ENCODE measurements at places on chromosomes 1 and 21.

GRCh38 chr1:25706146-25707089, 89.8 kb downstream of the MAN1C1 start:
- no peak for DNase-seq

DNA sequence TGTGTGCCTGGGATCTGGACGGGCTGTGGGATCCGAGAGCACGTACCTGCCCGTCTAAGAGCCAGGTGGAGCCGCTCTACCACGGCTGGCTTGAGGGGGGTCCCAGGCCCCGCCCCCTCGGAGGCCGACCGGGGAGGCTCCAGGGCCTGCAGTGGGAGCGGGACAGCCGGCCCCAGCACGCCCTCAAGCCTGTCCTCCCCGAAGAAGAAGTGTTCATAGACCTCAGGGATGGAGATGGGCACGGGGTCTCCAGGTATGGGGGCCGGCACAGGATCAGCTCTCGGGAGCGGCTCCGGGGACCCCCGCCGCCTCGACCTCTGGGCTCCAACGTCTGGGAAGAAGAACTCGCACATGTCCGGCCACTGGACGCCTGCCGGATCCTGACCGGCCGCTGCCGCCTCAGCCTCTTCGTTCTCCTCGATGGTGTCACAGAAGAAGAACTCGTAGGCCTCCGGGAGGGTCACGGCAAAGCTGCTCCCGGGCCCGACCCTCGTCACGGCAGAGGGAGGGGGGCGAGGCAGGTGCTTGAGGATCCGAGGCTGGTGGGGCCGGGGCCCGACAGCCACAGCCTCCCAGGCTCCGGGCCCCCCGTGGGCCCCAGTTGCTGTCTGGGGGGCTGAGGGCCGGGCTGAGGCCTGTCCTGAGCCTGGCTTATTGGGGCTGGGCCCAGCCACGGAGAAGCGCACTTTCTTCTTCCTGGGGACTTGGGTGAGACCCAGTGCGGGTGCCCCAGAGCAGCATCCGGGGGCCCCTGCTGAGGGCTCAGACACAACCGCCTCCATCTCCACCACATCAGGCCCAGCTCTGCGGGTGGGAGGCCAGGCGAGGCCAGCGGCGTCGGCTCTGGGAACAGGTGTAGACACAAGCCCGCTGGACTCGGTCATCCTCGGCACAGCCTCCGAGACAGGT, 2.8 kb downstream of the PERM1 start:
- DNase-seq: no peak

DNA sequence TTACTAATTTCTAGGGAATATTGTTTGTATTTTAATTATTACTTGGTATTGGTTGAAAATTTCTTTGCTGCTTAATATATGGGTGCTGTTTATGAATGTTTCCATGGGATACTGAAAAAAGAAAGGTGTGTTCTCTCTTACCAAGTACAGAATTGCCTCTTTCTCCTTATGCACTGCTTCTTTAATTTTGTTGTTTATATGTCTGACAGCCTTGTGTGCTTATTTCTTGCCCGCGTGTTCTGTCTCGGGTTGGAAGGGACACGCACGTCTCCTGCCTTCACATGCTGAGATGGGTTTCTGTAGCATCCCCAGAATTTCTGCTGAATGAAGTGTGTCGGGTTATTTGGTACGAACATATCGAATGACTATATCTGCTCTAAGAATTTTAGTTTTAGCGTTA, 51.1 kb downstream of the AGPAT3 start:
- DNase-seq: no peak

- DNase-seq: no peak
These were observed 60.3 kb downstream of the XCL2 start for GRCh38 chr1:168483539-168483938.

- DNase-seq: no peak
These were observed 28.1 kb downstream of the AHDC1 start for GRCh38 chr1:27575840-27576331.

- DNase-seq: no peak
These were observed 26.0 kb downstream of the ADGRL4 start for GRCh38 chr1:78980511-78980910.

GRCh38 chr21:42518215-42518614, 4.6 kb downstream of the SLC37A1 start:
- no peak for DNase-seq

GRCh38 chr1:4379451-4380175, 274.8 kb upstream of the AJAP1 start:
- DNase-seq: no peak

DNA sequence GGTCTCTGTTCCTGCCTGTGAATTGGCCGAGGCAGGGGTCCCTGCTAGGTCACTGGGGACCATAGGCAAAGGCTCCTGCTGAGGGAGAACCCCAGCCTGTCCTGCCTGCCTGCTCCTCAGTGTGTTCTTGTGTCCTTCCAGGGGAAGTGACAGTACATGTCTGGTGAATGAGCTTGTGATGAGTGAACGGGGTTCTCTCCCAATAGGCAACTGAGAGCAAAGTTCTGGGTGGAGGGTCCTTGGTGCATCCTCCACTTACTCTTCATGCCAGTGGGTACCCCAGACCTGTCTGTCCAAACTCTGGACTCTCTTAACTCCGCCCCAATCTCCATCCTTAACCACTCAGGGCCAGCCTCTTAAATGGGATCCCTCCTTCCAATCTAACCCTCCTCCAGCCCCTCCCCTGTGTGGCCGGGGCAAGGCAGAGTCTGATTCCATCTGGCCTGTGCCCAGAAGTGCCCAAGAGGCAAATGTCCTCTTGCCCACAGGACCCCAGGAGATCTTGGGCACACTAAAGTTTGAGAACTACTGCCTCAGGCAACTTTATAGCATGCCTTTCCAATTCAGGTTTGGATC, 2.0 kb downstream of the XKR8 start:
- DNase-seq: no peak

GRCh38 chr1:116794804-116795481, 40.7 kb downstream of the CD2 start:
- no peak for DNase-seq

DNA sequence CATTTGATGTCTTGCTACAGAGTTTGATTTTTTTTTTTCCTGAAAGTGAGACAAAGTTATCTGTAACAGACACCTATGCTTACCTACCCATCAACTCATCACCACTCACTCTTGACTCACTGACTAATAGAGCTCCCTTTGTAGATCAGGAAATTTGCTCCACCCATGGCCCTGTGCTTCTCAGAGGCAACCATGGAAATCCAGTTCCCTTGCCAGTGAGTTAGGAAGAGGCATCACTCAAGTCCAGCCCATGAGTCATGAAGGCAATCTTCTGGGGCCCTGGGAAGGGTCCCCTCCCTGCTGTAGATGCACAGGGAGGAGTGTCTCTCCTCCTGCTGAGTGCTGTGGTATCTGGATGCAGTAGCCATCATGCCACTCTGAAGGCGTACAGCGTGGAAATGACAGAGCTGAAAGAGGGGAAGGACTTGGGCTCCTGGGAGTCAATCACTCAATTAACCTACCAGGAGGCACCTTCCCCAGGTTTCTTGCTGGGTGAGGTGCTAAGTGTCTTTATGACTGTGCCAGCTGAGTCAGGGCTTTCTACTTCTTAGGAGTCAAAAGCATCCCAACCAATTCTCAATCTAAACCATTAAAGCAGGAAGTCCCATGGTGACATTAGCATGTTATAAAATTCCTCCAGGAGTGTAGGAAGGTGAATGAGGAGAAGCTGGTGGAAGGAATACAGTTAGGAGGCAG, 56.1 kb downstream of the DNTTIP2 start:
- DNase-seq: no peak

- DNase-seq: no peak
These were observed 90.5 kb downstream of the SELENOF start for GRCh38 chr1:86823386-86823785.

GRCh38 chr1:168161459-168161858, 17.3 kb upstream of the TIPRL start:
- no peak for DNase-seq

DNA sequence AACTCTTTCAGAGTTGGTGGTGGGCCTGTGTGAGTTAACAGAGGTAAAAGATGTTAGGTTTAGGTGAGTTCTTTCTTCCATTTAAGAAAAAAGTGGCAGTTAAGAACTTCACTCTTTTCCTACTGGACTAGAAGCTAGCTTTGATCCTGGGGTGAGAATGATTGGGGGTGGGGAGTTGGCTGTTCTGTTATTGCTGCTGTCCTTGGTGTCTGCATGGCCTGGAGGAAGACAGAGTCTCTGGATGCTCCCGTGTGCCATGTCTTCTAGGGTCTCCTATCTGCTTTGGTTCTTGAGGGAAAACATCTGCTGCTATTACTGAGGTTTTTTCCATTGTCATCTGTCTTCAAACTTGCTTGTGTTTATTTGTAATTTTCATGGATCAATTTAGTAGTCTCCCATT, 275.7 kb downstream of the HLX start:
- DNase-seq: no peak

- DNase-seq: no peak
These were observed 150.6 kb upstream of the HMGB4 start for GRCh38 chr1:33713058-33713877.

GRCh38 chr1:48469616-48470480, 2.2 kb downstream of the SPATA6 start:
- DNase-seq: no peak

GRCh38 chr1:115184260-115184950, 95.1 kb upstream of the TSPAN2 start:
- no peak for DNase-seq

GRCh38 chr1:105544475-105544874, 1512.0 kb upstream of the PRMT6 start:
- no peak for DNase-seq

DNA sequence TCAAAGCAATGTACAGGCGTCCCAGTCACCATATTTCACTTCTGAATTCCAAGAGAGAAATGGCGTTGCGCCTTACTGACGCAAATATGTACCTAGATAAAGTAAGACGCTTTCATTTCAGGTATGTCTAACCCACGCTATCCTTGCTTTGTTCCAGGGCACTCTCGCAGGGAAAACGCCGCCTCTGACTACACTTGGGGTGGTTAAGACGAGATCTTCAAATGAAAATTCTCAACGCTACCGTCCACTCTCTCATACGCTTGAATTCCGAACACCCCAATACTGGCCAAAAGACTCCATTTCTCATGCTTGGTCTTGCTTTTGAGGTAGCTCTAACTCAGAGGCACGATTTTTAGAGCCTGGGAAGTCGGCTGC, 736 bp upstream of the ZMPSTE24 start:
- DNase-seq: no peak

GRCh38 chr1:211609120-211610024, 30.4 kb upstream of the SLC30A1 start:
- DNase-seq: no peak

- DNase-seq: no peak
These were observed 202.5 kb upstream of the LYPLAL1 start for GRCh38 chr1:218971156-218971555.

DNA sequence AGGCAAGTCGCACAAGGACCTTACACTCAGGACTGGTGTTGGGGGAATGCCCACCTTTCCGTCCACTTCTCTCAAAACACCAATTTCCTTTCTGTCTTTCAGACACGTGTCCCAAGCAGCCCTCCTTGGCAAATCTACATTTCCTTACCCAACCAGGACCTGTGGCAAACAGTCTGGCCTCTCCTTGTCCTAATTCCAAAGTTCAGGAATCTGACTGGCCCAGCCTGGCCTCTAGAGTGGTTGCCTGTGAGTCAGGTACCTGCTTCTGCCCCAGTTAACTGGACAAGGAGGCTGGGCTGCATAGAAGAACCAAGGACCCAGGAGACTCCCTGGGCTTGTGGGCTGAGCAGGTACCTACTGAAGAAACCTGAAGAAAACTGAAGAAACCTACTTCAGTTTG, 34.3 kb upstream of the CITED4 start:
- DNase-seq: no peak

DNA sequence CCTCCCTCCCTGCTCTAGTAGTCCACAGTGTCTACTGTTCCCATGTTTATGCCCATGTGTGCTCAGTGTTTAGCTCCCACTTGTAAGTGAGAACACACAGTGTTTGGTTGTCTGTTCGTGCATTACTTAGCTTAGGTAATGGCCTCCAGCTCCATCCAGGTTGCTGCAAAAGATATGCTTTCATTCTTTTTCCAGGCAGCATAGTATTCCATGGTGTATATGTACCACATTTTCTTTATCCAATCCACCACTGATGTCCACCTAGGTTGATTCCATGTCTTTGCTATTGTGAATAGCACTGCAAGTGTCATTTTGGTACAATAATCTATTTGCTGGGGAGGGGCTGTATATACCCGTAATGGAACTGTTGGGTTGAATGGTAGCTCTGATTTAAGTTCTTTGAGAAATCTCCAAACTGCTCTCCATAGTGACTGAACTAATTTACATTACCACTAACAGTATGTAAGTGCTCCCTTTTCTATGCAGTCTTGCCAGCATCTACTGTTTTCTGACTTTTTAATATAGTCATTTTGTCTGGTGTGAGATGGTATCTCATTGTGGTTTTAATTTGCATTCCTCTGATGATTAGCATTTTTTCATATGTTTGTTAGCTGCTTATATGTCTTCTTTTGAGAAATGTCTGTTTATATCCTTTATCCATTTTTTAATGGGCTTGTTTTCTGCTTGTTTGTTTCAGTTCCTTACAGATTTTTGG, 191.9 kb upstream of the DMRTA2 start:
- no peak for DNase-seq

DNA sequence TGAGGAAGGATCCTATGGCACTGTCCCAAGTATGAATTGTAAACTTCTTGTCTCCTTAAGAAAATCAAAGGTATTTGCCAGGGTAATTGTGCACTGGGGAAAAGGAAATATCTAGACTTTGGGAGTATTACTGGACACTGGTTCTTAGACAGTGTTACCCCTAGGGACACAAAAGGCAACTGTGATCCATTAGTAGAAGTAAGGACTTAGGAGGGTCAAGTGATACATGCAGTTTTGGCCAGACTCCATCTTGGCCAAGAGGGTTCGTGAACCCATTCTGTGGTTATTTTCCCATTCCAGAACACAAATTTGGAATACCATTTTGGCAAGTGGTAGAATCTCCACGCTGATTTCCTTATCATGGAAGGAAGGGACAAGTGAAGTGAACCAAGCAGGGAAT, 98.1 kb downstream of the TM2D1 start:
- no peak for DNase-seq

DNA sequence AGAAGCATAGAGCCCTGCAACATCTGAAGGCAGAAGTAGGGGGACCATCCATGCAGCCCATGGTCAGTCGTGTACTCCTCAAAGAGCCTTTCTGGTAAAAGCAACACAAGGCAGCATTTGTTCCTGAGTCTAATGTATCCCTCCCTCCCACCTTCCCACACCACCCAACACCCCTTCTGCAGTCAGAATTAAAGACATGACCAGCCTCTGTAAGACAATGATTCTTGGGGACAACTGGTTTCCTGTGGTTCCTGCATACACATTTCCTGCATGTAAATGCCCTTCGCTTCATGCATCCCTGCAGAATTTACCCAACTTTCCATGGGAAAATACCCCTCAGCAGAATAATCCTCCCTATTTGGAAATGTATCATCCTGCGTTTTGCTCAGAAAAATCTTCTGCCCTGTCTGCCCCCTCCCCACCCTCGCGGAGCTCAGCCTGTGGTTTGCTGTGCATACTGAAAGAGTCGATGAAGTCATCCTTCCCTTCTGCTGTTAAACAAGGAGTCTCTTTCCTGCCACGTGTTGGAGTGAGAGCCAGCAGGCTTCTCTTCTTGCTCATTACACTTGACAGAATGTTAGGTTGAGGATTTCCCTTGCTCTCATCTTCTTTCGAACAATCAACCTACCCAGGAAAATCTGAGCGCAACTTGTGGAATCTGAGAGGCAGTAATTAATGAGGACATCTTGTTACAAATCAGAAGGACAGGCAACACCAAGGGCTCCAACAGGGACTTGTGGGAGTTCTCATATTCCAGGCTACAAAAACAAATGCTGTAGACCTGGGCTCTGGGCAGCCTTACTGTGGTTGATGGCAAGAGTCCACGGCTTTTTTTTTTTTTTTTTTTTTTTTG, 4.7 kb downstream of the TNN start:
- peak; percentile 2 for DNase-seq
